ENCODE measurements at places on chromosomes 2 and 18. TPM values are rescaled to one million over a fixed set of nuclear protein-coding genes. Genes with fewer than 3 reads are reported as not detected.

Gene KLHL30
- total RNA-seq: 0.12 TPM

Gene IL36G
- not detected for total RNA-seq

Gene MROH2A
- not detected for total RNA-seq

Gene UGT1A5
- not detected for total RNA-seq

Gene IL37
- not detected for total RNA-seq

Gene NBAS
- total RNA-seq: 35.1 TPM

Gene UGT1A7
- not detected for total RNA-seq

Gene PEX13
- total RNA-seq: 11.7 TPM

Gene GALNT13
- total RNA-seq: 0.09 TPM

Gene PRSS56
- total RNA-seq: not detected

Gene IL36RN
- not detected for total RNA-seq

Gene REL
- total RNA-seq: 3.2 TPM

Gene ANKRD36B
- 7.4 TPM for total RNA-seq

Gene PROC
- total RNA-seq: not detected

Gene SS18
- total RNA-seq: 76.4 TPM

Gene DPP10
- total RNA-seq: not detected

Gene CLIP4
- 35.9 TPM for total RNA-seq

Gene KCNK3
- total RNA-seq: 0.09 TPM

Gene CIAO1
- 56.8 TPM for total RNA-seq

Gene GAL3ST2
- total RNA-seq: not detected

Gene UBXN2A
- total RNA-seq: 13.5 TPM

Gene LHCGR
- not detected for total RNA-seq

Gene SIX3
- not detected for total RNA-seq

Gene TP53I3
- 51.0 TPM for total RNA-seq

Gene CNDP1
- not detected for total RNA-seq

Gene CD207
- not detected for total RNA-seq

Gene MTCL1
- total RNA-seq: 18.2 TPM

Gene C2orf92
- total RNA-seq: not detected

Gene SEMA4C
- 28.2 TPM for total RNA-seq

Gene HOXD10
- not detected for total RNA-seq

Gene PLA2R1
- 15.4 TPM for total RNA-seq

Gene MYO7B
- not detected for total RNA-seq

Gene NYAP2
- not detected for total RNA-seq

Gene LINC00305
- not detected for total RNA-seq

Gene AQP12B
- not detected for total RNA-seq

Gene TBR1
- total RNA-seq: not detected

Gene M1AP
- not detected for total RNA-seq

Gene RPRD1A
- 23.5 TPM for total RNA-seq

Gene CAVIN2
- 11.5 TPM for total RNA-seq

Gene POTEE
- total RNA-seq: not detected

Gene AKAIN1
- total RNA-seq: not detected

Gene NPPC
- not detected for total RNA-seq
